ENCODE measurements at places on chromosomes 11 and 22.

- no peak for DNase-seq
Observed at GRCh38 chr11:126440276-126440675, 84.8 kb downstream of the ST3GAL4 start.

DNA sequence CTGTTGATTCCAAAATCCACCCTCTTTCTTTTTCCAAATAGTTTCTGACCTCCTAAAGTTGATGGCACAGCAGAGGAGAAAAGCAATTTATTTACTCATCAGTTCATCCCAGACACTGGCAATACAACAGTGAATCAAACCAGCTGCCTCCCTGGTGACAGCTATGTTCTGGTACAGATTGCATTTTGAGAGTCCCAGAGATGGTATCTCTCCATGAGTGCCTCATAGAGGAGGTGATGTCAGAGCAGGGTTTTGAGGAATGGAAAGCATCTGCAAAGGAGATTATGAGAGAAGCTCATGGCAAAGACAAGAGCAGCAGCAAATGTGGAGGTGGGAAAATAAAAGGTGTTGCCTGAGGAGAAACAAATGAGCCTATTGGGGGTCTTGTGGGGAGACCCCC is 377.2 kb downstream of the MN1 start:
- no peak for DNase-seq

- DNase-seq, result no peak
Observed at GRCh38 chr11:129980086-129980485, 22.5 kb downstream of the PRDM10 start.

DNA sequence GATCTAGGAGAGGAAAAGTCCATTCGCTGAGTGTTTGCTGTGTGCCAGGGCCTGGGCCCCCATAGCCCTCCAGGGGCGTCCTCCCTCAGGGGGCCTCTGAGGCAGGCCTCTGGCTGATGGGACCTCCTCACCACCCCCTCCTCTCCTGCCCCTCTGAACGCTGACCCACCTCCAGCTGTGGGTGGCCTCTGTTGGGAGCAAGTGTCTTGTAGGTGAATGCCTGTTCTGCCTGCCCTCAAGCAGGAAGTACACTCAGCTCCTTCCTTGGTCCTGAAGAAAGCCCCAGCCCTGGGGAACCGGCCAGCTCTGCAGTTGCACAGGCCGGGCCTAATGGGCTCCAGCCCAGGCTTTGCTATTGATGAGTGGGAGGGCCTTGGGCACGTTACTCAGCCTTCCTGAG is 3.5 kb downstream of the MYO7A start:
- DNase-seq, result no peak

- DNase-seq, result no peak
Observed at GRCh38 chr11:43982421-43982820, 40.0 kb downstream of the C11orf96 start.

- DNase-seq, result no peak
Observed at GRCh38 chr22:37739611-37740049, 42.8 kb downstream of the TRIOBP start.

- DNase-seq, result no peak
Observed at GRCh38 chr11:120054016-120054752, 83.7 kb downstream of the TRIM29 start.

All from AG04449 (cell line).